Heart left ventricle (tissue), 16 donors: ENCODE measurements at places on chromosomes 1 and 21.

DNA sequence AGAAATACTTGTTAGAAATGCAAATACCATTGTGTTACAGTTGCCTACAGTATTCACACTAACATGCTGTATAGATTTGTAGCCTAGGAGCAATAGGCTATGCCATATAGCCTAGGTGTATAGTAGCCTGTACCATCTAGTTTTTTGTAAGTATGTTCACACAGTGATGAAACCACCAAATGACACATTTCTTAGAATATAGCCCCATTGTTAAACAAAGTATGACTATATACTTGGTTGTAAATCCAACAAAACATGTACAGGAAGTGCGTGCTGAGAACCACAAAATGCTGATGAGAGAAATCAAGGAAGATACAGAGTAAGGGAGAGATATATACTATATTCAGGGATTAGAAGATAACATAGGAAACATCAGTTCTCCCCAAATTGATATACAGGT is 92.2 kb downstream of the POU2F1 start:
- no peaks in the 10 kb centered on the region for H3K4me1 ChIP-seq
- no peak for DNase-seq
- H3K27me3 ChIP-seq = no peaks in the 10 kb centered on the region
- H3K27ac ChIP-seq = no peak overlapping the region

- peak; percentile 83 for DNase-seq
- H3K27ac ChIP-seq = peak overlapping the region; percentile 98
- no peaks in the 10 kb centered on the region for H3K36me3 ChIP-seq
- H3K4me3 ChIP-seq = peak overlapping the region; percentile 77
Measured at GRCh38 chr1:243850452-243851256, 611 bp upstream of the AKT3 start.

GRCh38 chr1:76186554-76187170 is 112.1 kb downstream of the ST6GALNAC3 start:
- H3K4me3 ChIP-seq = no peak overlapping the region
- no peak for DNase-seq
- H3K27ac ChIP-seq = no peak overlapping the region
- no peaks in the 10 kb centered on the region for H3K4me1 ChIP-seq

GRCh38 chr21:45090966-45091365 is 16.6 kb downstream of the ADARB1 start:
- H3K27ac ChIP-seq = no peak overlapping the region
- H3K36me3 ChIP-seq = no peaks in the 10 kb centered on the region
- DNase-seq = no peak
- H3K4me3 ChIP-seq = no peak overlapping the region
- no peaks in the 10 kb centered on the region for H3K27me3 ChIP-seq

- H3K4me1 ChIP-seq = peaks cover 5% of the 10 kb centered on the region
- H3K36me3 ChIP-seq = no peaks in the 10 kb centered on the region
- no peak for DNase-seq
Measured at GRCh38 chr1:210500831-210501230, 172.1 kb downstream of the HHAT start.

DNA sequence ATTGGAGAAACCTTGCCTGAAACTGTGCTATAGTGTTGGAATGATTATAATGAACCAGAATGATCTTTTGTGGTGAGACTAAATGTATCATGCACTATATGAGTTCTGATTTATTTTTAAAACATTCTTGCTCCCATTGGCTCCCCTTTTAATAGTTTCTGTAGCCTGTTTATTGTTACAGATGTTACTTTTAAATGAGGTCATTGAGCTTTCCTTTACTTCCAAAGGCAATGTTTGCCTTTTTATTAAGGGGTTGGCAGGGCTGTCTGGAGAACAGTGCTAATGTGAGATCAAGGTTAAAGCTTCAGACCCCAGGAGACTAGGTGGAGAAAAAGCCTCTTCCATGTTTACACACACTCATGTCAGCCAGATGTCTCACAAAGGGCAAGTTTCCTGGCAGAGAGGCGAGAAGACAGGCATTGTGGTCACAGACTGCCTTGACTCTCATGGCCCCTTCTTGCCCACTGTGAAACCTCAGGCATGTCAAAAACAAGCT is 120.6 kb upstream of the RAVER2 start:
- H3K4me3 ChIP-seq = no peak overlapping the region
- peaks cover 15% of the 10 kb centered on the region for H3K4me1 ChIP-seq
- peak; percentile 39 for DNase-seq
- H3K36me3 ChIP-seq = no peaks in the 10 kb centered on the region
- H3K27me3 ChIP-seq = no peaks in the 10 kb centered on the region
- H3K27ac ChIP-seq = no peak overlapping the region

- no peak for DNase-seq
- H3K27me3 ChIP-seq = peaks cover 23% of the 10 kb centered on the region
- peak overlapping the region; percentile 52 for H3K27ac ChIP-seq
- H3K4me3 ChIP-seq = peak overlapping the region; percentile 64
Measured at GRCh38 chr21:45642122-45642813, 1.3 kb upstream of the PCBP3 start.

DNA sequence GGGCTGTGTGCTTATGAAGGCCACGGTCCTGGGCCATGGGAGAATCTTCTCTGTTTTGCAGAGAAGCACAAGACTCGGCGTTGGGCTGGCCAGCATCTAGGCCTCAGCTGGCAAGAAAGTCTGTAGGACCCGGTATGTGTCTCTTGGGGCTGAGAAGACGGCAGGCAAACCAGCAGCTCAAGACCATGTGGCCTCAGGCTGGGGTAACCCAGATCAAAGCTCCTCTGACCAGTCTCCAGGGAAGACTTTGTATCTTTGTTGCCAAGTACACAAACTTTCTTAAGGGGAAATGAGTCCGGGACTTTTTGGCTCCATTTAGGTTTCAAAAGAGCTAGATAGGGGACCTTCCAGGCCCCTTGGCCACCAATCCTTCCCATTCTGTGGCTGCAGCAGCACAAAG is 60.1 kb downstream of the PTP4A2 start:
- H3K36me3 ChIP-seq = no peaks in the 10 kb centered on the region
- no peak overlapping the region for H3K4me3 ChIP-seq
- H3K27me3 ChIP-seq = no peaks in the 10 kb centered on the region
- H3K27ac ChIP-seq = no peak overlapping the region
- DNase-seq = no peak

GRCh38 chr1:1918901-1919303 is at the start of gene TMEM52:
Gene TMEM52 (minus strand): TSS chr1:1919279. CDS start chr1:1919265, 14 bp downstream.
- H3K36me3 ChIP-seq = no peaks in the 10 kb centered on the region
- H3K27me3 ChIP-seq = no peaks in the 10 kb centered on the region
- peak within 1 kb of the TSS; percentile 49 for H3K27ac ChIP-seq
- DNase-seq = no peak
- peak within 1 kb of the TSS; percentile 49 for H3K4me3 ChIP-seq

GRCh38 chr1:171434717-171435346 is 50.5 kb upstream of the PRRC2C start:
- H3K36me3 ChIP-seq = no peaks in the 10 kb centered on the region
- H3K27ac ChIP-seq = peak overlapping the region; percentile 74
- no peaks in the 10 kb centered on the region for H3K27me3 ChIP-seq
- DNase-seq = peak; percentile 52
